Suppressor macrophage treated with lipopolysaccharide for 1 hour (primary cell): ENCODE measurements at places on chromosomes 3 and 15.

DNA sequence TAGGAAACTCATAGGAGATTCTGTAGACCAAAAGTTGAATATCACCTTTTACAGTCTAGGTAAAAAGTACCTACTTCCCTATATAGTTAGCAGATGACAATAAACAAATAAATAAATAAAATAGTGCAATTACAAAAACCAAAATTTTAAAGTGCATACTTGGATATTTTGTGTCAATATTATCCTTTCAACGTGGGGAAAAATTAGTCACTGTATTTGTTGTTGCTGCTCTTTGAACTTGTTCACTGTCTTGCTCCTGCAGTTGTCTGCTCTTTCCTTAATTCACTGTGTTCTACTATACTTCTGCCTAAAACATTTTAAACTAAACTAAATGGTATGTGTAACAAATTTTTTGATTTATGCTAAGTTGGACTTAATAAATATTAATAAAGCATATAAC, 889.0 kb downstream of the ROBO1 start:
- no peak for DNase-seq

DNA sequence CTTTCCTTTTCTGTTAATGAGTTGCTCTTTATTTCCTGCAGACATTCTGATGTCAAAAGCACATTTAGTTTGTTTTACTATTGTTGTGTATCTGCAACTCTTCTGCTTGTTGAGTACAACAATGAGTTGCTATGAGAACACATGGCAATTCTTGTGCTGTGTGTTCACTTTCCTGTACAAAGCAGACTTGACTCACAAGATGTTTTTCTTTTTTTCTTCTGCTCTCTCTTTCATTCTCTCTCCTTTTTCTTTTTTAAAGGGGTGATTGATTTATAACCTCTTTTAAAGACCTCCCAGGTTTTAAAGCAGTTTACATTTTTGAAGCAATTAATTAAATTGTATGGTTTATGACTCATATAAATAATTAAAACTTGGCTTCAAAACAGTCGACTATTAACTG, 31.6 kb upstream of the ABHD10 start:
- no peak for DNase-seq

DNA sequence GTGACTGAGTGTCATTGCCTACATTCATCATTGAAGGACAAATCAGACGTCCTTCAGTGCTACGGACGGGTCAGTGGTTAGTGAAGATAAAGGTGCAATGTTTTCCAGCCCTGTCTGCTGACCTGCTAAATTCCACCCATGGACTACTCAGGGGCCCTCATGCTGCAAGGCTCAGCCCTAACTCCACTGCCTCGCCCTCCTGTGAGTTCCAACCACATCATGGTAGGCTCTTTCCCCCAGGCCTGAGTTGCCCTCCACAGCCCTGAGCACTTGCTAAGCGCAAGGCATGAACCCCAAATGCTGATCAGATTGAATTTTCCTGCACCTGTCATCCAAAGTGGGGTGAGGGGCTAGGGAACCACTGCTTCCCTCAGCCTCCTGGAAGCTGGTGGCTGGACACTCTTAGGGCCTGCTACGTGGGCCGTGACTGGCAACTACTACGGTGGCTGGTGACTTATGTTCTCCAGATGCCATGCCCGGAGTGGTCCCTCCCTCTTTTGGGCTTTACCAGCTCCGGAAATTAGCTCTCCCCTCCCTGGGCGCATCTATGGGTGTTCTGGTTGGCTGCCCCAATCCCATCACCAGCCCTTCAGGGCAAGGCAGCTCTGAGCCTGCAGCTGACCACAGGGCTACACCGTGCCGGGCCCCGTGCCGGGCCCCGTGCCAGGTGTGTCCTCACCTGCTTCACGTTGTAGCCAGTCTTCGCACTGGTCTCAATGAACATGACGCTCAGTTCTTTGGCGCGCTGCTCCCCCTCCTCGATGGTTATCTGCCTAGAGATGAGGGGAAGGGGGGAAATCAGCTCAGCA, 32.1 kb downstream of the SRPRB start:
- DNase-seq, result no peak

DNA sequence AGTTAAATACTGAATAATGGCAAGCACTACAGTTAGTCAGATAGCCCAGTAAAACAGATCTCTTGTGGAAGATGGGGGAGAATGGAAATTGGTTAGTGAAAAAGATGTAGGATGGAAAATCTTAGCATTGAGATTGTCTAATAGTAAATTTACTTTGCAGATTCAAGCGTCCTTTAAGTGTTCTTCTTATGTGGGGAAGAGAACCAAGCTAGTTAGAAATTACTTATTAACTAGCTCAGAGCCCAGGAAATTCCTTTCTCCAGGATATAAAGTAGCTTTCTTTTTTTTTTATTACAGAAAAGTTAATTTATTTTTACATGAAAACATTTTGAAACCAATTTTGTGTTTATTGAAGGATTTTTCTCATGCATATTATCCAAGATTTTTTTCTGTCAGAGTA, 36.7 kb downstream of the TIPARP start:
- no peak for DNase-seq

- no peak for DNase-seq
These were observed 84.6 kb downstream of the CD47 start for GRCh38 chr3:108006077-108006771.

GRCh38 chr3:69032142-69032541, 18.7 kb upstream of the EOGT start:
- no peak for DNase-seq

- DNase-seq, result no peak
These were observed 17.7 kb upstream of the MRPS22 start for GRCh38 chr3:139326131-139326530.

- peak; percentile 39 for DNase-seq
These were observed 80.7 kb upstream of the ALDH1L1 start for GRCh38 chr3:126261037-126261436.

GRCh38 chr15:78828920-78829319, 17.7 kb upstream of the ADAMTS7 start:
- DNase-seq, result no peak

GRCh38 chr3:63955830-63956545, 43.8 kb upstream of the SCAANT1 start:
- DNase-seq, result no peak

DNA sequence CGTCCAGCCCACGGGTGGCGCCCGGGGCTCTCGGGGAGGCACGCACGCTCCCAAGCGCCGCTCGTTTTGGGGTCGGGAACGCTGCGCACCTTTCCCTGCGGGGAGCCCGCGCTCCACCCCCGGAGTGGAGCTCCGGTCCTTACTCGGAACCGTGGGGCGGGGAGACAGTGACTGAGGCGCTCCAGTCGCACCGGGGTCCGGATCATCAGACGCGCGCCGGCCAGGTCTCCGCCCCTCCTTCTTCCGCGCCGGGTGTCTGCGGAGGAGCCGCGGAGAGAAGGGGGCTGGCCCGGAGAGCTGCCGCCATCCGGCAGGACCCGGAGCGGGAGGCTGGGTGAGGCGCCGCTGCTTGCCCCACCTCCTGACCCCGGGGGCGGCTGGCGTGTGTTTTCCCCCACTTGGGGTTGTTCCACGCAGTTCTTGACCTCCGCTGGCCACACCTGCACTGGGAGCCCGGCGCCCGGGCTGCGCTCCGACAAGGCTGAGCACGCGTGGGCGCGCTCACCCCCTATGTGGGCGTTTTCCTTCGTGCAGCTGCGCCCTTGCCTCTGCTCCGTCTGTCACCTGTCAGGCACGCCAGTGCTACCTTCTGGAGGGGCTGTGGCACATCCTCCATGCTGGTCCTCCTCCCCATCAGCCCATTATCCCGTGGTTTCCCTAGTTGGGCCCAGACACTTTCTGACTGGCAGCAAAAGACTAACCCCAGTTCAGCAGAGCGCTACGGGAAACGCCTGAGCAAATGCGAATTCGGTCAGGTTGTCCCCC, at the start of gene MCF2L2:
TSS of gene MCF2L2 (minus strand) at position 173 of the 765 bp plus-strand sequence. CDS start 642 bp downstream, outside the sequence.
- peak; percentile 49 for DNase-seq

- no peak for DNase-seq
These were observed 12.9 kb downstream of the CELF6 start for GRCh38 chr15:72307026-72307425.

DNA sequence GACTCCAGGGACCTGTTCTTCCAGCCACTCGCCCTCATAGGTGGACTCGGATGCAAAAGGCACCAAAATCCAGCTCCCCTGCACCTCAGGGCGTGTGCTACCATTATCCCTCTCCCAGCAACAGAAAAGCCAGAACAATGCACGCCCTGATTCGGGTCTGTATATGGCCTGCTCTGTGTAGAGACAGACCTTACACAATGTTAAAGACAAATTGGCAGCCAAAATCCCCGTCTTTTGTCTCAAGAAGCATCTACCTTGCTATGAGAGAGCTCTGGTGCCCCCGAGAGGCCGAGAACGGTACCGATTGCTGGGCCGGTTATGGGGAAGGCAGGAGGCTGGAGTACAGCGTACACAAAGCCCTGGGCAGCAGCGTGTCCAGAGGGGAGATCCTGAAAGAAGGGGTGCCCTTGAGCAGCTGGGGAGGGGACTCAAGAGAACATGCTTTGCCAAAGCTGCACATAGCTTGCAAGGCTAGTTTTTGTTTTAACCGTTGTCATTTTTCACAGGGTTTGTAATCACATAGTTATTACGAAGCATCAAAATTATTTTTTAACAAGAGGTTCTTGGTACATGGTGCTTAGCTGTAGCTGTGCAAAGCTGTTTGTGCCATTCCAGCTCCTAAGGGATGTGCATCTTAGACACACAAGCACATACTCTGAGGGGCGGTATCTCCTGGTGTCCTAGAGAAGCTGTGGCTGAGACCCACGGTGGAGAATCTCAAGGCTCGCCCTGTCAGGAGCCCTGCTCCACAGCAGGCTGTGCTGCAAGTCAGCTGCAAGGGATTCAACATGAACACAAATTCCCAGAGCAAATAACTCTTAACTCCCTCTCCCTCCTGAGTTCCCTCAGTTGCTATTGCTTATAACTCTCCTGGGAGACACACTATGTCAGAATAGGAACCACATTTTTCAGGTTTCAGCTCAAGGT, 461.5 kb upstream of the PPP2R3A start:
- DNase-seq, result peak; percentile 71

DNA sequence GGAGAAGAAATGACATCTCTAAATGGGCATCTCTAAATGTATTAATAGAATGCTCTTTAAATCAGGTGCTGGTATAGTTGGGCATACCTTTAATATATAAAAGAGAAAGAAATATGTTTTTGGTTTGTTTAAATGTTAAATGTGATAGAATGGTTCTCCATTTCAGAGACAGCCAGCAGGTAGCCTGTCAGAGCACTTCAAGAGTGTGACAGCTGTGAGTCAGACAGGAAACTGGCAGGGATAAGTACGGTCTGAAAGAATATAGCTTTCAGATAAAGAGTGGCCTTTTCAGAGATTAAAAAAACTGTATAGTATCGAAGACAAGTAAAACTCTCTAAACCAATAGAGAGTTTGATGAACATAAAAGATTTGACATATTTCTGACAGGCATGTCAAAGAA, 654.1 kb downstream of the IGSF11 start:
- no peak for DNase-seq

DNA sequence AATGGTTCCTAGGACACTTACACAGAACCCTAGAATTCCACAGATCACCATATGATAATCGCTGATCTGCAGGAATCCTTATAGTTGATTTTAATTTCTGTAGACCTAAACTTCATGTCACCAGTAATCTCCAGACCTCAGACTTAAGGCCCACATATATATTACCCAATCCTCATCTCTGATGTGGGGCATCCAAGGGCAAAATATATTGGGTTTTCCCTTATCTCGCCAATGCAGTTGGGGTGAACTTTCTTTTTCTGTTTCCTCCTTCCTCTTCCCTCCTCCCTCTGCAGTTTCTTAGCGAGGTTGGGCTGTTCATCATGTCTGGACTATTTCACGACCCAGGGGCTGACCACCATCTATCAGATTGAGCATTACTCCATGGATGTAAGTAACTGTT, 230.2 kb downstream of the P3H2 start:
- DNase-seq, result peak; percentile 5

DNA sequence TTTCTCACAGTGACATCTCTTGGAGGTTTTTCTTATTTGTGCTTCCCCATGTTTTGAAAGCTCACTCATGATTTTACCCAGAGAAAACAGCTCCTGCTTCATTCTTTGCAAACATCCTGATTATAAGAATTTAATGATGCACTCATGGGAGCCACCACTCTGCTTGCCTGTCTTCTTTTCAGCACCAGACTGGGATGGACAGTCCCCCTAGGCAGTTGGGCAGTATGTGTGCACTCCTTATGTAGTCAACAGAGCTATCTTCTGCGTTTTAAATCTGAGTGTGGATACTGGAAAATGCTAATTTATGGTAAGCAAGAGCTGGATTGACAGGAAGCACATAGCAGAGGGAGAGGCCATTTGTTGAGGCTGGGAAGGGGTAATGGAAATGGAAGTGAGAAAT, 276.1 kb downstream of the AGBL1 start:
- no peak for DNase-seq

DNA sequence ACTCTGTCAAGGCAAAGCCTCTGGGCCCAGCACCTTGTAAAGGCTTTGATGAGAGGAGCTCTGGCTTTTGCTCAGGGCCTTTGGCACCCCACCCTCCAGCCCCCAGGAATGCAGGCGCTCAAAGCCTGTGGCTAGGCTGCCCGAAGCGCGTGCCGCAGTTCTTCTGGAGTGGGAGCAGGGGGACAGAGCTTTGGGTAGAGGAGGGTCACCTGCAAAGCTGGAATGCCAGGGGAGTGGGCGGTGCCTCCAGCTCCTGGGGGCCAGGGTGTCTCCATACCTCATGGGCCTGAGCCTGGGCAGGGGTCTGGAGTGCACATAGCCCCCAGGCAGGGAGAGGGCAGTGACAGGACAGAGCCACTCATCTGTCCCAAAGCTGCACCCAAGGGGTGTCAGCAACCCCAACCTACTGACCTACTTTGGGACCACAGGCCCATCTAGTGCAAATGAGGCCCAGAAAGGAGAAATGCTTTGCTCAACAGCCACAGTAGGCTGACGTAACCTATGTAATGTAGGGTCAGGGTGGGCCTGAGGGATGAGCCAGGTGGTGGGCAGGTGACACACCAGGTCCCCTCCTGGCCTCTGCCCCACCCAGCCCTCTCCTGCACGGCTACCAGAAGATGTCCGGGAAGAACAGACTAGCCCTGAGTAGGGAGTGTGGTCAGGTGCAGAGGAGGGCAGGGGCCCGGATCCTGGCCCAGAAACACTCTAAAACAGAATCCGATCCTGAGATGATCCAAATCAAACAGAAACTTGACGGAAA, 2.2 kb upstream of the CALML4 start:
- DNase-seq, result no peak

DNA sequence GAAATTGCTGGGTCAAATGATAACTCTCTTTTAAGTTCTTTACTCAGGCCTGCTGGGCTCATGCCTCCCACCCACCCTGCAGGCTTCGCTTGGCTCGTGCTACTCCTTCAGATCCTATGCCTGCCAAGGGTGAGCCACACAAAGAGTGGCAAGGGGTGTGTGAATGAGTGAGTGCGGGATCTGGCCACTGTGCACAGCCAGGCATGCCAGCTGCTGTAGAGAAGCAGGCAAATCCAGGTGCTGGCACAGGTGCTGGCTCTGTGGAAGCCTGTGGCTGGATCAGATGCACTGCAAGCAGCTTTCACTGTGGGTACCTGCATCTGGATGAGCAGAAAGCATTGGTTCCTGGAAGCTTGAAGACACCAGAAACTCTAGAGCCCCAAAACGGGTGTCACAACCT, 1055.7 kb upstream of the EPHA6 start:
- no peak for DNase-seq

DNA sequence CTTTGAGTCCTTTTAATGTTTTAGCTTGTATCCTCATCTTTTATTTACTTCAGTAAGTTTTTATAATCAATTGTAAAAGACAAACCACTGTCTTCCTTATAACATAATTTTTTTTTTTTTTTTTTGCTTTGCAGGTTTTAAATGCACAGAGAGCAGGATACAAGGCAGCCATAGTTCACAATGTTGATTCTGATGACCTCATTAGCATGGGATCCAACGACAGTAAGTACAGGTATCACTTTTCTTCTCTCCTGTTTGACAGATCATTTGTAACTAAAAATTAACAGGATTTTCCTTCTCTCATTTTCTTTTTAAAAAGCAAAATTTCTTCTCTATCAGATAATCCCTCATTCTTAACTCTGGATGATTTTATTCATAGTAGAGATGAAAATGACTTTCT, 75.4 kb downstream of the PFN2 start:
- no peak for DNase-seq
